ENCODE measurements at places on chromosomes 11 and 22.

DNA sequence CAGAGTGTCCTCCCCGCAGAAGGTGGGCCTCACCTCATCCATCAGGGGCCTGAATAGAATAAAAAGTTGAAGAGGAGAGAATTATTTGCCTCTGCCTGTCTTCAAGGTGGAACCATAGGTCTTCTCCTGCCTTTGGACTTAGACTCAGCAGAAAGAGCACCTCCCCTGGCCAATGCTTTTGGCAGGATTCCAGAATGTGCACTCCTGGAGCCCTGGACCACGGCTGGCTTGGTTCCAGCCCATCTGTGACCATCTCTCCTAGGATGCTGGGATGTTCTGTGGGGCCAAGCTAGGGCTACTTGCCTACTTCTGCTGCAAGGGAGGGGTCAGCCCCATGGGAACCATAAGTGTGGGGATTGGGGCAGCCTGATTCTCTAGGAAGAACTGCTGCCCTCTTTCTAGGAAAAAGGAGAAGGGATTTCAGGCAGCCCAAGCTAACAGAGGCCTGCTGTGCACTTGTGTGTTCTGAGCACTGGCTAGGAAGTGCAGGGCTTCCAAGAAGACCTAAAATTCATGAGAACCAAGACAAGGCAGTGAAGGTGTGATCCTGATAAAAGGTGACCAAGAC lies 32.2 kb upstream of the SHANK2 start:
- DNase-seq, result no peak

DNA sequence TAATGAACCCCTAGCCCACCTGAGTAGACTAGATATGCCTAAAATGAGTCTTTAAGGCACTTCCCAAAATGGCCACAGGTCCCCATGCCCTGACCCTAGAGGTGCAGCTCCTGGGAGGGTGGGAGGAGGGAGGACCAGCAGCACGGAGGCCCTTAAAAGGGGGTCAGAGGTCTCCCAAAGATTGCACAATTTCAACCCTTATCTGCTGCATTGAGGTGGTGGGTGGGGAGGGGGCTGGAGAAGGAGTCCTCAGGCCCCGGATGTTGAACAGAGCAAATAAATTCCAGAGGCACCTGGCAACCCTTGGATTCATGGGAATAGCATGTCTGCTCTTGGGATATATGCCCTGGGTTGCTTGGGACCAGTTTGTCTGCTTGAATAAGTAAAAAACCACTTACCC lies 57.6 kb downstream of the NAV2 start:
- no peak for DNase-seq

DNA sequence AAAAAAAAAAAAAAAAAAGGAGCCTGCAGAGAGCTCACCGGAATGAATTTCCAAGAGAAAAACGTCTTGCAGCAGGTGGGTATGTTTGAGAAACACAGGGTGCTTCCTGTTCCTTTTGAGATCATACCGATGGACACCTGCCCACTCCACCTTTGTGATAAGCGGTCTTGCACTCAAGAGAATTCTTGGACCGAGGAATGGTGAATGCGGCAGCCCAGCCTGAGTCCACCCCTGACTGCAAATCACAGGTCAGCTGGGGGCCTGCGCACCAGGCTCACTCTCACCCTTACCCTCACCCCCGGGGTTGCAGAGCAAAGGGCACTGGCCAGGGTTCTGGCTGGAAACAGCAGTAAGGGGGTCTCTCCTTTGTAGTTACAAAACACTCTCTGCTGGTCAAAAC lies 16.8 kb upstream of the TEF start:
- DNase-seq, result no peak

- DNase-seq, result no peak
These were observed 103.2 kb upstream of the ANO3 start for GRCh38 chr11:26228778-26229177.
